Fibroblast of the conjunctiva (primary cell): ENCODE measurements at places on chromosomes 7 and 10.

DNA sequence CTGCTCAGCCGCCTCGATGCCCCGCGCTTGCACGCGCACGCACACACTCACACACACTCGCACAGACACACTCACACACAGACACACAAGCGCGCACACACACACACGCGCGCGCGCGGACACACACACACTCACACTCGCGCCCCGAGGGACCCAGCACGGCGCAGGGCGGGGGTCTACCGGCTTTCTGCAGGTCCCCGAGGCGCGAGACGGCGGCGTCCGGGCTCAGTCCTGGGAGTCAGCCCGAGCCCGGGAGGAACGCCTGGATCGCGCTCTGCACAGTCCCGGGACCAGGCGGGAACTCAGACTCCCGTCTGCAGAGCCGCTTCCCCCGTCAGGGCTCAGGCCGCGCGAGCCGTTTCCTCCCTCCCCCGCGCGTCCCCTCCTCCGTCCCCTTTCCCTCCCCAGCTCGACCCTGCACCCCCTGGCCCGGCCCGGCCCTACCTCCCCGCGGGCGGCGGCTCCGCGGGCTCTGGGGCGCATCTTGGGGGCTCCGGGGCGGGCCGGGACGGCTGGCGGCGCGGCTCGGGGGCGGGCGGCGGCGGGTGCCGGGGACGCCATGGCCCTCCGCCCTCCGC, 464 bp downstream of the DENND2A start:
- DNase-seq = no peak

- no peak for DNase-seq
Measured at GRCh38 chr10:29619241-29619669, 15.5 kb downstream of the SVIL start.

GRCh38 chr7:132652507-132652906, 76.2 kb upstream of the PLXNA4 start:
- DNase-seq = no peak

DNA sequence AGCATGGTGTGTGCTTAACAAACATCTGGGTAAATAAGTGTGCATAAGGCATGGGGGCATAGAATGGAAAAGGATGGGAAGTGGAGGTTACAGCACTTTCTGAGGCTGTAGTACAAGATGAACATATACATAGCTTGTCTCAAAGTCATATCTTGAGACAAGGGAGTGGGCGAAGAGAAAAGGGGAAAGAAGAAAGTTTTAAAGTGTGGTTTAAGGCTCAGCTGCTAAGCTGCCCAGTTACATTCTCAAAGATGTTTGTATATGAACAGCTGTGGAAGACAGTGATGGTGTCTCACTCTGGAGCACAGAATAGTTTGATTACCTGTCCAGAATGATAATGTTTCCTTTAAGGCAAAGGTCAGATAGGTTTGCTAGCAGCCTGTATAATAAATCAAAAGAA, 61.9 kb upstream of the LANCL2 start:
- no peak for DNase-seq

DNA sequence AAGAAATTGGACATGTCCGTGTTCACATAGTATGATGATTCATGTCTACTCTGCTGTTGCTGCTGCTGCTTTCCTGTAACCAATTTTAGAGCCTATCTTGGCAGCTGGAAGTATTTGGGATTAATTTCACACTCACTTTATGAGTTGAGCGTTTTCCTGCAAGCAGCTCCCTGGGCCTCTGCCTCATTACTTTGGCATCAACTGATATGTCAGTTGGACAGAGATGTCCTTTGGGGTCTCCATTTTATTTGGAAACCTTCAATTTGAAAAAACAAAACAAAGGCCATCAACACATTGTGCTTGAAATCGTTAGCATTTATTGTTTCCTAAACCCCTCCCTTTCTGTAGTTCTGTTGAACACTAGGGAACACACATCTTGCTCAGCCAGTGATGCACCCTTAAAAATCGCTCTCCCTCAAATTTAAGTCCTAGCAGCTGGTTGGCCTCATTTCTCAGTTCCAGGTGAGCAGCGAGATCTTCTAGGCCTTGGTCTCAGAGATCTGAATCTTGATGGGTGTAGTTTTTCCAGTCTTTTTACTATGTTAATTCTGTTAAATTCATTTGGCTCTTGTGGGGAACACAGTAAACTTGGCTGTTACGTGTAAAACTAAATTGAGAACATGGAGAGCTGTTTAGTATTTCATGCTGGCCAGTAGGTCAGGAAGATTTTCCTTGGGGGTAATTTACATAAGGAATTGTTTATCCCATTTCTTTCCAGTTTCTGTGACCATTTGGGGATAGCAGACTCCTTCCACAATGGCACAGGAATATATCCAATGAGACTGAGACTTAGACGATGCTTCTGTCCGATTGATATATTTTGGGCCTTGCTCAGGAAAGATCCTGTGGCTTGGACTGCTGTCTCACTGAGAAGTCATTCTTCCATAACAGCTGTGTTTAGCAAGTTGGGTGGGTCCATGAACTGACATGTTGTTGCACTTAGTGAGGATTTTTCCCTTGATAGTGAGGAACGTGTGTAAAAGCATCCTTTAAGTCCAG, 371.6 kb downstream of the BBS9 start:
- DNase-seq = no peak

DNA sequence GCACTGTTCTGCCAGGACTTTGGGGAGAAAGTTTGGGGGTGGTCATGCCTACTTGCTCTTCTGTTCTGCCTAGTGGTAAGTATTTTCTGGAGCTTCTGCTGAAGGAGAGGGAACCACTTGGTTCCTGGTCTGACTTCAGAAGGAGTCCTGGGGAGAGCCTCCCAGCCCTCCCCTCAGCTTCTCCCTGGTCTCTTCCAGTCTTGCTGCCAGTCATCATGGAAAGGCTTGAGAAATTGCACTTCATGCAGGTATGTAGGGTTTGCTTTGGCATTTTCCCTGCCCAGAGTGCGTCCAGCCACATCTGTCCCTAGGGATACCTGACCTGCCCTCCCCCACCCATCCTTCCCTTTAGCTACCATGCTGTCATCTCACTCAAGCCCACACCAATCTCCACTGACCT, 11.1 kb upstream of the WBP1L start:
- no peak for DNase-seq

DNA sequence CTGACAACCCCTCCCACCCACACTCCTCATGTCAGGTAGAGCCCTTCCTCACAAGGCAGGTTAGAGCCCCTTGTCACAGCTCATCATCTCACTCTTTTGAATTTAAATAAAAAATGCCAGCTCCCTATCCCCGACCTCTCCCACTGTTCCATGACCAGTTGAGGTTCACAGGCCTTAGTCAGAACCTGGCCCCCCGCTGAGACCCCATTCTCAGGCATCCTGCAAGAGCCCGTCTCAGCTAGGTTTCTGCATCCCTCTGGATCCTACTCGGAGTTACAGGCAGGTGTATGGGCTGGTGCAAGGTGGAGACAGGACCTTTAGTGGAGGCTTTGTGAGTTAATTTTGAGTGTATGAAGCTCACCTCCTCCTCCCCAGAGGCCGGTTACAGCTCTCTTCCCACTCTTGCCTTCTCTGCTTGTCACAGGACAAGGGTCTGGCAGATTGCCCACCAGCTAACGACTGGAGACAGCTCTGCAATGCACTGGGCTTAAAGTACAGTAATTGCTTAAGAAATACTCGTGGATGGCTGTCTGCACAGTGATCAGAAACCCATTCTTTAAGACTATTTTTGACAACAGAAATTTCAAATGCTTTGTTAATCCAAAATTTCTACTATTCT, 394.9 kb upstream of the DPP6 start:
- DNase-seq = no peak
